ENCODE measurements at places on chromosomes 4 and X.

DNA sequence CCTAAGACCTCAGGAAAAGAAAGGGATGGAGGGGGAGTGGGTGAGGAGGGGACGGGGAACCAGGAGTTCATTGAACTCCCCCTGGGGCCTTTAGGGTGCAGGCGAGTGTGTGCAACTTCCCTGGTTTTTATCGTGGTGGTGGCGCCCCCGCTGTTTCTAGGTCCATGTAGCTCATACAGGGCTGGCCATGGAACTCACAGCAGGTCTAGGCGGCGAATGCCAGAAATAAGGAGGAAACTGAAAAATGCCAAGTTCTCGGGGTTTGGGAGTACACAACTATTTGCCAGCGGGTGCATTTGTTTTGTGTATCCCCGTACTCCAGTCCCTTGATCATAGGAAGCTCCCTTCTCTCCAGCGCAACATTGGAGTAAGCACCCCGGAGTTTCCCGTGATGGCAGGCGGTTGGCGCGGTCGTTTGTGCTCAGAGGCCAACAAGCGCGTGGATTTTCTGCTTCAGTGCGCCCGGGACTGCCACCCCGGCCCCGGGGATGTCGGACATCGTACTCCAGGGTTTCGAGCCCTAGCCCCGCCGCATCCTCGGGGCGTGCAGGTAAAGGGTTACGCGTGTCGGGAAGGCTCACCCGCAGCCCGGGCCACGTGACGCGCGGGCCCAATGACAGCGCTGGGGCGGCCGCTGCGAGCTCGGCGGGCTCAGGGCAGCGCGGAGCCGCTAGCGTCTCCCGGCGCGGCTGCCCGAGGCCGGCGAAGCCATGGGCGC lies 208.9 kb downstream of the NWD2 start:
- peak; percentile 7 for DNase-seq

DNA sequence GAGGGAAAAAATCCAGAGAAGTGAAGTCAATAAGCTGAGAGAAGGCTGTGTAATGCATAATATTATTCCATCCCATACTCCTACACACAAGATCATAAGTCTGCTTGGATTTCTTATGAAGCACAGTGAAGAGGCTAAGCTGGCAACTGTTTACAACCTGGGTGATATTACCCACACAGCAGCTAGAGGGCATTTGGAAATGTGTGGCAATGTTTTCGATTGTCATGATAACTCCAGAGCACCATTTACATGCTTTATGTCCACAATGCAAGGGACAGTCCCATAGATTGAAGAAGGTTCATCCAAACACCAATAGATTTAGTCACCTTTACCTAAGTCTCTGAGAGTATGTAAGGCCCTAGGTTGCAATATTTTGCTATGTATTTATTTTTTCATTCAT lies 412.2 kb downstream of the PPP3CA start:
- DNase-seq: no peak

DNA sequence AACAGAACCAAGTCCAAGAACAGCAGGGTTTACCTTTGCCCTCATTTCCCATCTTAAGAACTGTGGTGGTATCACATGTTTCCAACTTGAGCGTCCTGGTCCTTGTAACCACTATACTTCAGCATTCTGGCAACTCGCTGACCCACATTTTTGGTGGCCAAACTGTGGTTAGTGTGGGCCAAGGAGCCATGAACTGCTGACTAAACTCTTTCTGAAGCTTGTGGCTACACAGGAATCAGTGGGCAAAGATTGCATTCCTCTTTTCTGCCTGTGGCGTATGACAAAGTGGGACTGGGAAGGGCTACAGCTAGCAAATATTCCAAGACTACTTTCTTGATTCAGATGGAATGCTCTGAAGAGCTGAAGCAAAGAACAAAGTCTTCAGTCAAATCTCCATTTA lies 106.3 kb upstream of the MID1 start:
- no peak for DNase-seq

GRCh38 chrX:9383655-9384054 lies 81.2 kb upstream of the TBL1X start:
- no peak for DNase-seq
